ENCODE measurements at places on chromosomes 7 and 10. TPM values are rescaled to one million over a fixed set of nuclear protein-coding genes. Genes with fewer than 3 reads are reported as not detected.

Gene MEST
- 1.2 TPM for total RNA-seq

Gene PIP4K2A
- 161 TPM for total RNA-seq

Gene GCK
- not detected for total RNA-seq

Gene KIAA1217
- 0.32 TPM for total RNA-seq

Gene NKX1-2
- not detected for total RNA-seq

Gene IGF2BP3
- total RNA-seq: 1.2 TPM

Gene BICC1
- not detected for total RNA-seq

Gene KLLN
- 1.3 TPM for total RNA-seq

Gene UCMA
- total RNA-seq: not detected

Gene STARD3NL
- total RNA-seq: 22.9 TPM

Gene AKR1C1
- total RNA-seq: 1.1 TPM

Gene PODXL
- total RNA-seq: 0.97 TPM

Gene UNCX
- total RNA-seq: not detected

Gene SUGCT
- total RNA-seq: not detected

Gene NUDT13
- 1.5 TPM for total RNA-seq

Gene OTUD1
- total RNA-seq: 16.8 TPM

Gene ASCC1
- 24.8 TPM for total RNA-seq

Gene ITPRID1
- not detected for total RNA-seq

Gene MTERF1
- total RNA-seq: 18.4 TPM

Gene TMEM236
- total RNA-seq: 0.04 TPM

Gene PLEKHS1
- 0.10 TPM for total RNA-seq

Gene TRIM74
- 1.5 TPM for total RNA-seq

Gene NUTM2E
- 0.67 TPM for total RNA-seq

Measured in activated CD4-positive, alpha-beta T cell treated with anti-CD3 and anti-CD28 coated beads, Interleukin-2, amount 10 ng/mL, durations not matched to agents 7 days and 5 days (primary cell).